ENCODE measurements at places on chromosomes 2 and 18. TPM values are rescaled to one million over a fixed set of nuclear protein-coding genes. Genes with fewer than 3 reads are reported as not detected.

DNA sequence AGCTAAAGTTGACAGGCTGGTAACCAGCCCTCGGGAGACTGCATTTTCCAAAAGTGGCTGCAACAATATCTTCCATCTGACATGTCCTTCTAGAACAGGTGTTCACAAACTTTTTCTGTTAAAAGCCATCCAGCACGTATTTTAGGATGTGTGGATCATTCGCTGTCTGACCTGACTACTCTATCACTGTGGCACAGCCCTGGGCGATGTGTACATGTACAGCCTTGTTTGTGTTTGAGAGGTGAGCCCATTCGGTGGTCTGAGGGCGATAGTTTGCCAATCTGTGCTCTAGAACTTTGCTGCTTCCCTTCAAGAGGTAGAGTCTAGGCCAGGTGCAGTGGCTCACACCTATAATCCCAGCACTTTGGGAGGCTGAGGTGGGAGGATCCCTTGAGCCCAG is 166.2 kb downstream of the TGIF1 start:
- no peaks in the 10 kb centered on the region for H3K4me1 ChIP-seq
- no peak for DNase-seq
- H3K4me3 ChIP-seq: no peak overlapping the region
- no peaks in the 10 kb centered on the region for H3K36me3 ChIP-seq

The SLC5A7 gene
- total RNA-seq: 0.84 TPM

DNA sequence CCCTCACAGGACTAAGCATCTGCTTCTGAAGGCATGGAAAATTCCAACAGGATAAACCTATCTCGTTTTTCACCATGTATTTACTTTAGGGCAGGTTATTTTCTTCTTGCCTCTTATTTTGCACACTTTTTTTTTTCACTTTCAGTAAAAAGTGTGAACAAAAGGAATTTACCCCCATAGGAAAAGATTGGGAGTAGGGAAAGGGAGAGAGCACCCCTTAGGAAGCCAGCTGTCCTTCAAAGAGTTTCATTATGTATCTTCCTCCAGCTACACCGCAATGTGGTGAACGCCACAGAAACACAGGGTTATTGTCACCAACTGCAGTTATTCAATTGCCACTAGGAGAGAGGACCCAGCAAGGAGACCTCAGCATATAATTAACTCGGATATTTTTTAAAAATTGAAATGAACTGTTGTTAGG is 286.2 kb upstream of the VRK2 start:
- H3K27ac ChIP-seq: no peak overlapping the region
- no peak for DNase-seq
- H3K27me3 ChIP-seq: no peaks in the 10 kb centered on the region
- no peaks in the 10 kb centered on the region for H3K36me3 ChIP-seq
- no peak overlapping the region for H3K4me3 ChIP-seq
- peaks cover 10% of the 10 kb centered on the region for H3K4me1 ChIP-seq

The MOGAT1 gene
- total RNA-seq: not detected

DNA sequence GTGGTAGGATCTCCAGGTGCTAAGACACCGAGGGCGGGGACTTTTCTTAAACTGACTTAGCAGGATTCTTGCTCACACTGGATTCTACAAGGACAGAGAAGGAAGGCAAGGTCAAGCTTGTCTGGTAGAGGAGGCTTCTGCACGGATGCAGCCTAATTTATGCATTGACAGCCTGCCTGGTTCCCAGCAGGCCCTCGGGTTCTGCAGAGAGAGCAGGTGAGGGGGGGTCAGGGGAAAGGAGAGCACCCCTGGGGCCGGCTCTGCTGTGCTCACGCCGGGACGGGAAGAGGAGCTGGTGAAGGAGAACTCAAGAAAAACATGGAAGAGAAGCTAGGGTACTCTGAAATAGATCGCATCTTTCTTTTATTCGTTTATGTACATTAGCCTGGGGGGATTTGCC is 46.4 kb downstream of the ADI1 start:
- no peaks in the 10 kb centered on the region for H3K27me3 ChIP-seq
- peaks cover 16% of the 10 kb centered on the region for H3K4me1 ChIP-seq
- no peak for DNase-seq
- H3K4me3 ChIP-seq: no peak overlapping the region

The CPLX4 gene
- not detected for total RNA-seq

DNA sequence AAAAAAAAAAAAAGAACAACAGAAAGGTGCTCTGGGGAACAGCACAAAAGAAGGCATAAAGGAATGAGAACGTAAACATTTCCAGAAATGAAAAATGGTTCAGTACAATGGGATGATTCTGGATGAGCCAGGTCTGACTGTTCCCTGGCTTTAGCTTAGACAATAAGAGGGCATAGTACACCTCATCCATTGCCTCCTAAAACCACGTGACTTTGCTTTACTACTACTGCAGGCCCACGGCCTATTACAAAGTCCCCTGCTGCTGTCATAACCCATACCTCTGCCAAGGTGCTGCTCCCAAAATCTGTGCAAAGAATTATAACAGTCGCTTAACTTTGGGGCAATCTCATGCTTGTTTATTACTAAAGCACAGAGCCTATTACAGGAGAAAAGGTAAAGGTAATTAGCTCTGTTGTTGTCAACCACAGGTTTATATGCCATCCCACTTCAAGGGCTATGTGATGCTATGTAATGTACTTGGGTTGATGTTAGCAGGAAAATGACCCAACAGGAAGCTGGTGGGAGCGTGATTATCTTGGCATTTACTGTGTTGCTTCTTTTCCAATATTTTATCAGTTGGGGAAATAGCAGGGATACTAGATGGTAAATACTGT is 26.8 kb downstream of the STK17B start:
- no peak overlapping the region for H3K4me3 ChIP-seq
- H3K4me1 ChIP-seq: peaks cover 20% of the 10 kb centered on the region
- H3K36me3 ChIP-seq: no peaks in the 10 kb centered on the region
- H3K27ac ChIP-seq: no peak overlapping the region
- DNase-seq: no peak

The CSRNP3 gene
- total RNA-seq: 1.5 TPM

- no peaks in the 10 kb centered on the region for H3K36me3 ChIP-seq
- no peak for DNase-seq
- H3K4me3 ChIP-seq: no peak overlapping the region
- H3K4me1 ChIP-seq: no peaks in the 10 kb centered on the region
Measured at GRCh38 chr2:48287976-48288375, 242.0 kb upstream of the STON1 start.

DNA sequence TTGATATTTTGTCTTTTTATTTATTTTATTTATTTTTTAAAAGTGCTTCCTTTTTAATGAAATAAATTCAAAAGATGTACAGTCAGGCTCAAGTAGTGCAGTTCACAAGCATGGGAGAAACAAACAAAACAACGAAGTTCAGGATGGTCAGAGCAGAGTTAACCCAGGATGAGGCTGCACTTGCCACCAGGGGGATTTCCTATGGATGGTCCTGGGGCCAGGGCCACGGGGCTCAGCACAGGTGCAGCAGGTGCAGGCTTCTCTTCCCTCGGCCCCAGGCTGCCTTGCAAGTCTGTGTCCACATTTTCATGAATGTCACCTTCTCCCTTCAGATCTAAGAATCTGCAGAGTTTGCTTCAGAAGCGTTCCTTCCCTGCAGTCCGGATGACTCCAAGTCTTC is 76.5 kb downstream of the CDCA7 start:
- H3K36me3 ChIP-seq: no peaks in the 10 kb centered on the region
- peaks cover 10% of the 10 kb centered on the region for H3K27me3 ChIP-seq
- DNase-seq: no peak
- no peaks in the 10 kb centered on the region for H3K4me1 ChIP-seq
- no peak overlapping the region for H3K4me3 ChIP-seq

The M1AP gene
- 1.1 TPM for total RNA-seq

The TMEM178A gene
- total RNA-seq: 1.4 TPM

DNA sequence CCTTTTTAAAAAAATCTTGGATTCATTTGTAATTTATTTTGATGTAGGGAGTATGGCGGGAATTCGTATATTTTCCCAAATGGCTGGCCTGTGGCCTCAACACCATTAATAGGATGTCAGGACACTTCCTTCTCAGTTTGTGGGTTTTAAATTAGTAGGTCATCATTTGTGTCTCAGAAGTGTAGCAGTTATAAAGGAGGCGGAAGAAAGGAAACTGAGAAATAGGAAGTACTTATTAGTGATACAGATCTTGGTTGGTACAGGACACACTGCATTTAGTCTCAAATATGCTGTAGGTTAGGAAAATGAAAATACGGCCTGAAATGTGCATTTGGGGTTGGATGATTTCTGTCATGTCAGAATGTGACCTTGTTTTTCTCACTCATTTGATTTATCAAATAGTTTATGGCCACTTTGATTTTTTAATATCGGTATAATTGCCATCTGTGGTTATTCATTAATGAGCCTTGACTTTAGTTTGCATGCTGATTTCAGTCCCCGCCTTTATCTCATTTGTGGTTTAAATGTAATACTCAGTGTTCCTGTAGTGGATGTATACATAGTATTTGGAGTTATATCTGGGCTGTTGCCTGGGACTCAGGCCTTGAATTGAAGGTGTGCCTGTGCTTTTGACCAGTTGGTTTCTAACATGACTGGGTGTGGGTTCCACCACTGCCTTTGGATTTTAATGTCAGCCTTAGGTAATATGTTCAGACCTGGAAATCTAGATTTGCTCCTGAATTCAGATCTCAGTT is 31.4 kb downstream of the ZCCHC2 start:
- H3K36me3 ChIP-seq: no peaks in the 10 kb centered on the region
- peaks cover 25% of the 10 kb centered on the region for H3K4me1 ChIP-seq
- H3K27ac ChIP-seq: no peak overlapping the region

DNA sequence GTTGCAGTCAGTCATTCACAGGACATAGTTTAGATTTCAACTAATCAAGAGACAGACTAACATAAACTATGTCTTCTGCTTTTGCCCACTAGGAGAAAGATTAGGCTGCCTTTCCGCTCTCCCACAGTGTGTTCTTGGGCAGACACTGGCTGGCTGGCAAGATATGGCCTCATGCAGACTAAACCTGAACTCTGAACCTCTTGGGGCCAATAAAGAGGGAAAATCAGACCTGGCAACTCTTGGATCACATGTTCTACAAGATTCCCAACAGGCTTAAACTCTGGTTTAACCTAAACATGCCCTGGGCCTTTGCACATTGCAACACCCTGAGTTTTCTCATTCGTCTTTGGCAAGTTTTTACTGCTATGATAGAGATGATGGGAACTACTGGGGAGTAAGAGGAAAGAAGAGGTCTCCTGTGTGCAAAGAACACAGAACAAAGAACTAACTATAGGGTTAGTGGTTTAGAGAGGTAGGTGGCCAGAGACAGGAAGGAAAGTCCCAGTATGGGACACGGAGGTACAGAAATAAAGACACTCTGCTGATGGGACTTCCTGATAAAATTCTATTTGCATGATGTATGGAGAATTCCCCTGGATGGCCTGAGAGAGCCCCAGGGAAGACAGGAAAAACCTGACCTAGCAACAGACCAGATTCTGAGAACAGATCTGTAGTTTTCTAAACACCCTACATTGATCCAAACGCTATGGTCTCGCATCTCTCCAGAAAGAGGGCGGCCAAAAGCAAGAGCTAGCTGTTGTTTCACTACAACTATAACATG is 2.0 kb upstream of the ATRAID start:
- no peaks in the 10 kb centered on the region for H3K4me1 ChIP-seq
- no peak for DNase-seq
- no peak overlapping the region for H3K27ac ChIP-seq
- H3K4me3 ChIP-seq: no peak overlapping the region
- peaks cover 54% of the 10 kb centered on the region for H3K36me3 ChIP-seq

DNA sequence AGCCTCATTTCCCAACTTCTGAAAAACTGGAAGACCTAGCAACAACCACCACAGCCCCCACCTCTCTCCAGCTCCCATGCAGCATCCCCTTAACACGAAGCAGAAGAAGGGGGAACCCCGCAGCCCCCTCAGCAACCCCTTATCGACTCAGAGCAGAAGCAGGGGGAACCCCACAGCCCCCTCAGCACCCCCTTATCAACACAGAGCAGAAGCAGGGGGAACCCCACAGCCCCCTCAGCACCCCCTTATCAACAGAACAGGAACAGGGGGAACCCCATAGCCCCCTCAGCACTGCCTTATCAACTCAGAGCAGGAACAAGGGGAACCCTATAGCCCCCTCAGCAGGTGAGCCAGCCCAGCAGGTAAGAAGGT is 6.7 kb downstream of the SLC66A2 start:
- no peaks in the 10 kb centered on the region for H3K27me3 ChIP-seq
- no peak overlapping the region for H3K27ac ChIP-seq
- peaks cover 46% of the 10 kb centered on the region for H3K36me3 ChIP-seq
- DNase-seq: no peak
- peaks cover 24% of the 10 kb centered on the region for H3K4me1 ChIP-seq

GRCh38 chr2:224870341-224870740 is 154.2 kb upstream of the CCDC195 start:
- H3K27ac ChIP-seq: no peak overlapping the region
- H3K27me3 ChIP-seq: no peaks in the 10 kb centered on the region
- no peak overlapping the region for H3K4me3 ChIP-seq
- DNase-seq: no peak
- no peaks in the 10 kb centered on the region for H3K4me1 ChIP-seq

The SKOR2 gene
- total RNA-seq: not detected

GRCh38 chr2:102422910-102423309 is at the start of gene IL18RAP:
TSS of gene IL18RAP (plus strand) at chr2:102423160. CDS start at chr2:102423278, 118 bp downstream.
- peaks cover 29% of the 10 kb centered on the region for H3K4me1 ChIP-seq
- H3K4me3 ChIP-seq: peak within 1 kb of the TSS; percentile 15
- H3K27me3 ChIP-seq: no peaks in the 10 kb centered on the region
- no peak for DNase-seq
- peak within 1 kb of the TSS; percentile 78 for H3K27ac ChIP-seq

- H3K27ac ChIP-seq: no peak overlapping the region
- H3K4me1 ChIP-seq: no peaks in the 10 kb centered on the region
- no peak for DNase-seq
- no peaks in the 10 kb centered on the region for H3K27me3 ChIP-seq
- H3K36me3 ChIP-seq: no peaks in the 10 kb centered on the region
Measured at GRCh38 chr2:238420442-238420841, 6.3 kb upstream of the ASB1 start.

DNA sequence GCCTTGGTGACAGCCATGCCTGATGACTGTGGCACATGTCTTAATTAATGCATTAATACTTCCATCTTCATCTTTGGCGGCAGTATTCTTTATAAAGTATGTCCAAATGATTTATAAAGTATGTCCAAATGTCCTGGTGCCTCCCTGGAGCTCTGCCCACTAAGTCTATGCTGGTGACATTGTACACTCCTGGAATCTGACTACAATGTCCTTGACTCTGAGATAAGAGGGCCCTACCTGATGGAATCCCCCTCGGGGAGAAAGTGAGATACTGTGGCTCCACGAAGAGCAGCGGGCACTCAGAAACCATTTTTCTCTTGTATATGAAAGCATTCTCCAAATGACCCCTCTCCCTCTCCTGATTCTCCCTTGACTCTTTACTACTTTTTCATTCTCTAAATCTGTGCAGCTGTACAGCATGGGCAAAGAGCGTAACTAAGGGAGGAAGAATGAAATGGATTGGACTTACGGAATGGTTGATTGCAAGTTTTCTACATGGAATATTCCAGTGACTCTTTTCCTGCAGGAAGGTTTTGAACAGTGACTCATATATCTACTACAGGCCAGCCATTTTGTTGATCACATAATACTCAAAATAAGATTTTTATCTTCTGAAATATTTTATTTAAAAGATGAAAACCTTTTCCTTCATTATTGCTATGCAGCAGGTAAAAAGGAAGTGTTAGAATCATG is 17.3 kb downstream of the RAB12 start:
- no peaks in the 10 kb centered on the region for H3K36me3 ChIP-seq
- H3K27ac ChIP-seq: no peak overlapping the region
- no peak overlapping the region for H3K4me3 ChIP-seq
- no peaks in the 10 kb centered on the region for H3K27me3 ChIP-seq

GRCh38 chr2:168528469-168528868 is 72.4 kb downstream of the CERS6 start:
- DNase-seq: no peak
- H3K36me3 ChIP-seq: no peaks in the 10 kb centered on the region
- no peak overlapping the region for H3K4me3 ChIP-seq
- no peaks in the 10 kb centered on the region for H3K27me3 ChIP-seq
- H3K4me1 ChIP-seq: peaks cover 40% of the 10 kb centered on the region
